ENCODE measurements at places on chromosomes 11 and 22.

DNA sequence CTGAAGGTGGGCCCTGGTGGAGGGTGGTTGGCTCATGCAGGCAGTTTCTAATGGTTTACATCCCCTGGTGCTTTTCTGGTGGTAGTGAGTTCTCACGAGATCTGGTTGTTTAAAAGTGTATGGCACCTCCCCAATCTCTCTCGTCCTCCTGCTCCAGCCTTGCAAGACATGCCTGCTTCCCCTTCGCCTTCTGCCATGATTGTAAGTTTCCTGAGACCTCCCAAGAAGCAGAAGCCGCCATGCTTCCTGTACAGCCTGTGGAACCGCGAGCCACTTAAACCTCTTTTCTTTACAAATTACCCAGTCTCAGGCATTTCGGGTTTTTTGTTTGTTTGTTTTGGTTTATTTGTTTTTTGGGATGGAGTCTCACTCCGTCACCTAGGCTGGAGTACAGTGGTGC, 173.2 kb downstream of the MN1 start:
- DNase-seq = no peak

DNA sequence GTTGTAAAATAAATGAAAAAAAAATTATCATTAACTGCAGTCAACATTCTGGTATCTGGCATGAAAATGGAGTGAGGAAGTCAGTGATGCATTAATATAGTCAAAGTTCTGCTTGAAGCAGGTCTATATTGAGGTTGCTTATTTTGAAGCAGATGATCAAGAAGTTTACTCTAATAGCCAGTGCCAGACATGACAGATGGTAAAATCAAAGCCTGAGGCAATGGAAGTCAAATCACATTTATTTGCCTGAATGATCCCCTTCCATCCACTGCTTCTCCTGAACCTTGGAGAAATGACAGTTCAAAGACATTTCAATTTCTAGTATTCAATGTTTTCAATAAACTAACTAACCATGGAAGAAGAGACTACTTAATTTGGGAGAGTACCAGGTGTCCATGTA, 430.0 kb downstream of the FAM181B start:
- no peak for DNase-seq

DNA sequence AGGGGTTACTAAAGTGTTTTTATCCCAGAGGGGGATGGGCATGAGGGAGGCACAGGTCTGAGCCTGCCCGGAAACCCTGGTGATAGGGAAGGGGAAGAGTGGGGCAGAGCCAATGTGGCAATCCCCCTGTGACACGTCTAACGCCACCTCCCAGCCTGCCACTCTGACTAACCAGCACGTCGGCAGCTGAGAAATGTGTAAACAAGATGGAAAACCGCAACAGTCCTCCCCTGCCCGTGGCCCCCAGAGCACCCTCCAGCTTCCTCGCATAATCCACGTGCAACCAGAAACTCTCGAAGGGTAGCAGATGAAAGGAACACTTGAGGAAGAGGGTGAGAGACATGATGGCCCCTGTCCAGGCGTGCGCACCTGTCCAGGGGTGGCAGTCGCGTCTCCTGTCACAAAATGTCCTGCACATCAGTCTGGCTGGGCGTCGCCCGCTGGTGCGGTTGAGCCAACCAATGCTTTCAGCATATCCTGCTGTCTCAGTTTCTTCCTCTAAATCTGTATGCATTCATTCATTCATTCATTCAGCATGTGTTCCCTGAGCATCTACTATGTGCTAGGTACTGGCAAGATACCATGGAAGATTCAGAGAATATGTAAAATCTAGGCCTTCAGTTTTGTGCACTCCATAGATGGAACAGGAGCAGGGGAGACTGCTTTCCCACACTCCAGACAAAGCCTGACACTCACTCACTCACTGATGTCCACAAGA, 4.5 kb downstream of the TMPRSS4 start:
- DNase-seq = no peak

GRCh38 chr11:93324500-93324899, 6.0 kb upstream of the DEUP1 start:
- DNase-seq = no peak

Data from stimulated activated CD8-positive, alpha-beta memory T cell treated with anti-CD3 and anti-CD28 coated beads, Interleukin-2, amount 100 ng/mL, for 1 hour (primary cell).